ENCODE measurements at places on chromosomes 6 and 20. TPM values are rescaled to one million over a fixed set of nuclear protein-coding genes. Genes with fewer than 3 reads are reported as not detected.

DNA sequence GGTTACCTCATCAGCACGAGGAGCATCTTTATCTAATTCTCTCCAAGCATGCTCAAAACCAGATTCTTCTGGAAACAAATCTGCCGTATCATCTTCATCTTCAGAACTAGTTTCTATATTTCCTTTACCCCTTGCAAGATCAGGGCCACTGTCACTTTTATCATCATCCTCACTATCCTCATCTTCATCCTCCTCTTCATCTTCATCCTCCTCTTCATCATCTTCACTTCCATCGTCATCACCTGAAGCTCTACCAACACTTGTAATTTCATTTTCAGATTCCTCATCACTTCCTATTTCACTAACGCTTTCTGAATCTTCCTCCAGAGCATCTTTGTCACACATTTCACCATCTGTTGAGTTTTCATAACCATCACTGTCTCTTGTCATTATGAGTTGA, 8.9 kb downstream of the ESF1 start:
- no peak for DNase-seq
- no peaks in the 10 kb centered on the region for H3K27me3 ChIP-seq
- H3K4me3 ChIP-seq = no peak overlapping the region
- no peaks in the 10 kb centered on the region for H3K36me3 ChIP-seq
- H3K27ac ChIP-seq = no peak overlapping the region

GRCh38 chr20:37944456-37944981, 41.6 kb downstream of the VSTM2L start:
- H3K27me3 ChIP-seq = no peaks in the 10 kb centered on the region
- H3K27ac ChIP-seq = no peak overlapping the region
- H3K4me3 ChIP-seq = no peak overlapping the region

GRCh38 chr6:152634773-152635172, 2.4 kb downstream of the SYNE1 start:
- H3K27ac ChIP-seq = no peak overlapping the region
- peaks cover 1% of the 10 kb centered on the region for H3K4me1 ChIP-seq
- no peaks in the 10 kb centered on the region for H3K27me3 ChIP-seq
- H3K4me3 ChIP-seq = no peak overlapping the region
- no peaks in the 10 kb centered on the region for H3K36me3 ChIP-seq

GRCh38 chr6:18601516-18602020, 214.4 kb downstream of the RNF144B start:
- DNase-seq = no peak
- no peak overlapping the region for H3K4me3 ChIP-seq
- H3K36me3 ChIP-seq = no peaks in the 10 kb centered on the region
- no peaks in the 10 kb centered on the region for H3K4me1 ChIP-seq
- no peak overlapping the region for H3K27ac ChIP-seq
- H3K27me3 ChIP-seq = no peaks in the 10 kb centered on the region

DNA sequence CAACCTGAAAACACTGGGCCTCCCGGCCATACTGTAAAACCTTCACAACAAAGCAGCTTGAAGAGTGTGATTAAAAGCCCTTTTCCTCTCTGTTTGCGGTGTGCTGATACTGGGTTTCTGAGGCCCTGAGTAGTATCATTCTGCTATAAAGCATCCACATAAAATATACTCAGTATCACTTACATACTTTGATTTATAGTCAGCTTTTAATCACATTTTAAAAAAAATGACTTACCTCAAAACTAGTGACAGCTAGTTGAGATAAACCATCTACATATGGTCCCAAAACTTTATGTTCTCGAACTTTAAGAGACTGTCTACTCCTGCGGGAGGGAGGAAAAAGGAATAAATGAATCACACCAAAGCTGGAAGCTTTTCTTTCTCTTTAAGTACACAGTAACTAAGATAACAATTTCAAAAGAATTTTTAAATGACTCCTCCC, 135.7 kb downstream of the KIF13A start:
- H3K27me3 ChIP-seq = no peaks in the 10 kb centered on the region
- DNase-seq = no peak
- H3K36me3 ChIP-seq = no peaks in the 10 kb centered on the region

DNA sequence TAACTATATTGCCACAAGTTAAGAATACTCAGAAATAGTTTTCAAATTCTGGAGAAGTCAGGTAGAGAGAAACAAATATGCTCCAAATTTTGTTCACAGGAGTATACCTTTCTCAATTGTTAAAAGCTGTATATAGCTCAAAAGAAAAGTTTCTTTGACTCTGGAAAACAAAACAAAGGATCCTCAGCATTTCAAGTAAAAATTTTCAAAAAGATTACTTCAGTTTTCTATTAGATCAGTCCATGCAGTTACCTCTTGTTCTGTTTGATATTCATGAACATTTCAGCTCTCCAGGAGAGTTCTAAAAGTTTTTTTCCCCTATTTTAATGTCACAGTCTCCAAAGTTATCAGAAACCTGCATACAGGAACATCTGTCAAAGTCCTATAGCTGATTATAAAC, 30.4 kb upstream of the ENTPD6 start:
- H3K27me3 ChIP-seq = no peaks in the 10 kb centered on the region
- no peak overlapping the region for H3K4me3 ChIP-seq
- H3K4me1 ChIP-seq = no peaks in the 10 kb centered on the region
- H3K36me3 ChIP-seq = no peaks in the 10 kb centered on the region

DNA sequence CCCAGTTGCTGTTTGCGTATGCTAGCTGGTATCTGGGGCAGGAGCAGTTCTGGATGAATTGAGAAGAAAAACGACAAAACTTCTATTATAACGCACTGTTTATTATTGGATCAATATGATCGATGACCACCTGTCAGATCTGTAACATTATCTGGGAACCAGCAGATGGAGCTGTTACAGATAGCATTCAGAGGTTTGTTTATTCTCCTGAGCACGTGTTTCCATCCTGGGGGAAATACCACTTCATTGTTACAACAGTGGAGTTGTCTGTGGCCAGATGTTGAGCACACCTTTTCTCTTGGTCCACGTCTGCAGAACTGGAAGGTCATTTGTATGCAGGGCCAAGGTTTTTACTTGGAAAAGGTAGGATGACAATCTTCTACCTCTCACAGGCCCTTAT, 16.0 kb upstream of the NKX2-2 start:
- H3K27ac ChIP-seq = no peak overlapping the region
- no peak overlapping the region for H3K4me3 ChIP-seq
- DNase-seq = no peak
- H3K36me3 ChIP-seq = no peaks in the 10 kb centered on the region
- H3K4me1 ChIP-seq = no peaks in the 10 kb centered on the region
- H3K27me3 ChIP-seq = no peaks in the 10 kb centered on the region

DNA sequence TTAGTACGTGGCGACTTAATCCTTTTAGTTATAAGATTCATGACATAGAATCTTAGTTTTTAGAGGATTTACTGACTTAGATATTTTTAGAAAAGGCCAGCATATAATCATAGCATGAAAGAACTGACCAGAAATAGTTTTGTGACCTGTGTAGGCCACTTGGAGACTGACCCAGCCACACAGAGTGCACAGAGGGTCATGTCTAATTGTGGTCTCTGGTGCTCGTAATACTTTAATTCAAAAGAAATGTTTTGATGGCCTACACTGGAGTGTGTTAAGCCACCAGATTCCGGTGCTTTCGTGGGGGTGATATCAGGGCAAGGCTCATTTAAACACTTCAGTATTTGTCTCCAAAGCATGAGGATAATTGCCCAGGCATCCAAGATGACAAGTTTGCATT, 11.4 kb downstream of the PCMTD2 start:
- no peaks in the 10 kb centered on the region for H3K36me3 ChIP-seq
- H3K4me3 ChIP-seq = no peak overlapping the region

DNA sequence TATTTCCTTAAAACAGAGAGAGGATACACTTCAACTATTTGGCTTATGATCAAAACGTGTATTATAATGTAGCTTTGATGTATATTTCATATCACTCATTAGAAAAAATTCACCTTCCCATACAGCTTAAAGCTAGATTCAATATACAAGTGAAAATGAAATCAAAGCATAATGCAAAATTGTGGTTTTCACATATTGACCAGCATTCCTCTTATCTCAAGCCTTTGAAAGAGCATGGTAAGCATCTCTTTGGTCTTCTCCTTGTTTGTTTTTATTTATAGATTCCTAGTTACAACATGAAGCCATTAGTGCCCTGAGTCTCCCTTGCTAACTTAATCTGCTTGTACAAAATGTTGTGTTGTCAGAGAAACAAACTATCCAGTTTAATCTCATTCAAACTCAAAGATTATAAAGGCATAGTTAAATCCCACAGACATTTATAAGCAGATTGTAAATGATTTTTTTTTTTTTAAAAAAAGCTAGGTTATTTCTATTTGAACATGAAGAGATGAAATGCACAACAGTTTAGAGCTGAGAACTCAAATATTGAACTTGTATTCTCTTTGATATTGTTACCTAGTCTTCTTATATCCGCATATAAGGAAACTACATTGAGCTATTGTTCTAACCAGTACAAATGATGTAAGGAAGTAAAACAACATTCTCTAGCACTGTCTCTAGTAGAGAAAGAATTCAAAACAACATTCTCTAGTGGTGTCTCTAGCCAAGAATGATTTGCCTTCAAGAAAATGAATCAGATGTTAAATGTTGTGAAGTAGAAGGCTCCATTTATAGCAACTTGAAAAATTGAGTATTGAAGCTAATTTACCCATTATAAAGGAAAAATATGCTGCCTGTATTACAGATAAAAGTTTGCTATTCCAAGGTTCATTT, 31.2 kb upstream of the SMIM28 start:
- no peaks in the 10 kb centered on the region for H3K36me3 ChIP-seq
- no peaks in the 10 kb centered on the region for H3K27me3 ChIP-seq
- no peak overlapping the region for H3K27ac ChIP-seq

- no peak overlapping the region for H3K4me3 ChIP-seq
- no peaks in the 10 kb centered on the region for H3K36me3 ChIP-seq
- peaks cover 5% of the 10 kb centered on the region for H3K4me1 ChIP-seq
- H3K27me3 ChIP-seq = no peaks in the 10 kb centered on the region
- DNase-seq = no peak
- H3K27ac ChIP-seq = no peak overlapping the region
Measured at GRCh38 chr6:4606821-4607704, 169.1 kb upstream of the CDYL start.

DNA sequence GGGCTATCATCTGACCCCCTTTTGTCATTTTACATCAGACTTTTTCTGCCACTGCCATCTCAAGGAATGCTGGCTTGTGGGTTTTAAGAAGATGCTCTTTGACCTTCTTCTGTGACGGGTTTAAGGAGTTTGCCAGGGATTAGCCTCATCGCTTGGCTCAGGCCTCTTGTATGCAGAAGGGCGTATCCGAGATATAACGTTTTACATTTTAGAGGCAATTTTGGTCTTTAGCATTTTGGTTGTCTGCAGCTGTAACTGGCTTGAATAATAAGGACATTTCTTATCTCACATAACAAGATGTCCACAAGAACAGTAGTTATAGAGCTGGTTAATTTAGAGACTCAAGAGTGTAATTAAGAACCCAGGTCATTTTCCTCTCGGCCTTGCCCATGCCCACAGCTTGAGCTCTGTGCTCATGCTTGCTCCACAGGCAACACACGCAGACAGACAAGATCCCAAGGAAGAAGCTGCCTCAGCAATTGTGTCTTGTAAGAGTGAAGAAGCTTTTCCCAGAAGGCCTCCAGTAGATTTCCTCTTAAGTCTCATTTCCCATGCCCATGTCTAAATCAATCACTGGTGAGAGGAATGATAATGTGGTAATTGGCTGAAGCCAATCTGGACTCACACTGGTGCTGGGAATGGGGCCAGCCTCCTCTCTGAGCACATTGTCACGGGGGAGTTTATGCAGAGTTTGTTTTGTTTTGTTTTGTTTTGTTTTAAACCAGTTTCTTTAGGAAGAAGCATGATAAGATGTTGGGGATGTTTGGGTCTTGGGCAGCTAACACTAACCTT, 36.8 kb downstream of the PTCHD4 start:
- no peaks in the 10 kb centered on the region for H3K4me1 ChIP-seq
- no peak for DNase-seq
- no peaks in the 10 kb centered on the region for H3K36me3 ChIP-seq
- no peak overlapping the region for H3K4me3 ChIP-seq
- no peak overlapping the region for H3K27ac ChIP-seq

DNA sequence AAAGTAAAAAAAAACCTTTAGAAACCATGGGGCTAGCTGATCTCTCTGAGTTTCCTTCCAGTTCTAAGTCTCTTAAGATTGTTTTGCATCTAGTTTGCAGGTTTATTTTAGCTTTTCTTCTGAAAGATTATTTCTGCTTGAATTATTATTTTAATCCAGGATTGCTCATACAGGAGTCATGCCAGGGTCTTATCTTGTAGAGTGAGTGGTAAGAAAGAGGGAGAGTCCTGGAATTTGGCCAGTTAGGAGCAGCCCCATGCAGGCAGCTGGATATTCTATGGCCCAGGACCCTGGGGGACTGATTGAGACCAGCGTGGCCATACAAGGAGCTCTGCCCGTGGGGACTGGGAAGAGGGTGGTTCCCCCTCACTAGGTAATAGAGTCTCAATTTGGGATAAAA, 178.9 kb upstream of the HEY2 start:
- no peaks in the 10 kb centered on the region for H3K27me3 ChIP-seq
- H3K4me3 ChIP-seq = no peak overlapping the region

GRCh38 chr20:16654858-16655535, 74.8 kb upstream of the SNRPB2 start:
- H3K4me3 ChIP-seq = no peak overlapping the region
- DNase-seq = no peak
- H3K27me3 ChIP-seq = no peaks in the 10 kb centered on the region
- H3K36me3 ChIP-seq = no peaks in the 10 kb centered on the region
- no peaks in the 10 kb centered on the region for H3K4me1 ChIP-seq
- no peak overlapping the region for H3K27ac ChIP-seq

DNA sequence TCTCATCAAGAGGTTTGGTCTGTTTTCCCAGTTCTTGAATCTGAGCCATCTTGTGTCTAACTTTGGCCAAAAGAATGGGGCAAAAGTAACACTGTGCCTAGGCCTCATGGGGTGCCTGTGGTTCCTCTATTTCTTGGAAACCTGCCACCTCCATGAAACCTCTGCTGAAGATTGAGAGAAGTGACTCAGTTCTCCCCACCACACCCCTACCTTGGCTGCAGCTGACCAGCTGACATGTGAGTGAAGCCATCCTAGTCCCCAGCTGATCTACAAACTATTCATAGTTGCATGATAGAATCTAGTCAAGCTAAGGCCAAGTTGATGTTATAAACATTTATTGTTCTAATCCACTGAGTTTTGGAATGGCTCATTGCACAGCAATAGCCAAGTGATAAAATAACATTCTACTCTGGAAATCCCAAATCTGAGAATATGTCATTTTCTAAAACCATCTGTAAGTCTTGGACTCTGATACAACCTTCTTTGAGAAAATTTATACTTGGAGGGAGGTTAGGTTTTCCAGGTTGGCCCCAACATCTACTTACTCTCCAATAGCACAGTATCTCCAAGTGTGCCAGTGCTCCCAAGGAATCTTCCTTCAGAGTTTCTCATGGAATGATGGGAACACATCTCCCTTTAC, 107.0 kb upstream of the SMLR1 start:
- no peak for DNase-seq
- H3K27me3 ChIP-seq = no peaks in the 10 kb centered on the region
- no peaks in the 10 kb centered on the region for H3K4me1 ChIP-seq
- H3K4me3 ChIP-seq = no peak overlapping the region
- H3K27ac ChIP-seq = no peak overlapping the region

- DNase-seq = no peak
- no peak overlapping the region for H3K4me3 ChIP-seq
- no peak overlapping the region for H3K27ac ChIP-seq
Measured at GRCh38 chr6:55277646-55278045, 49.6 kb upstream of the GFRAL start.

The OPRL1 gene
- polyA plus RNA-seq = 0.25 TPM

The LY6G6F gene
- polyA plus RNA-seq = not detected

The PPP1R11 gene
- 48.6 TPM for polyA plus RNA-seq

The PPT2 gene
- polyA plus RNA-seq = 53.1 TPM

The NOX3 gene
- polyA plus RNA-seq = not detected

The CALHM5 gene
- 3.2 TPM for polyA plus RNA-seq

The HLA-DQA1 gene
- 44.8 TPM for polyA plus RNA-seq

The ANGPT4 gene
- polyA plus RNA-seq = 3.7 TPM

The PREX1 gene
- polyA plus RNA-seq = 6.7 TPM

The BCAS1 gene
- polyA plus RNA-seq = 0.57 TPM

The COL11A2 gene
- polyA plus RNA-seq = 0.96 TPM

The SNPH gene
- 1.7 TPM for polyA plus RNA-seq

The BTN1A1 gene
- polyA plus RNA-seq = 0.02 TPM
